ENCODE measurements at places on chromosomes 16 and 17.

- DNase-seq, result no peak
These were observed 129.2 kb upstream of the TOM1L1 start for GRCh38 chr17:54771409-54771915.

DNA sequence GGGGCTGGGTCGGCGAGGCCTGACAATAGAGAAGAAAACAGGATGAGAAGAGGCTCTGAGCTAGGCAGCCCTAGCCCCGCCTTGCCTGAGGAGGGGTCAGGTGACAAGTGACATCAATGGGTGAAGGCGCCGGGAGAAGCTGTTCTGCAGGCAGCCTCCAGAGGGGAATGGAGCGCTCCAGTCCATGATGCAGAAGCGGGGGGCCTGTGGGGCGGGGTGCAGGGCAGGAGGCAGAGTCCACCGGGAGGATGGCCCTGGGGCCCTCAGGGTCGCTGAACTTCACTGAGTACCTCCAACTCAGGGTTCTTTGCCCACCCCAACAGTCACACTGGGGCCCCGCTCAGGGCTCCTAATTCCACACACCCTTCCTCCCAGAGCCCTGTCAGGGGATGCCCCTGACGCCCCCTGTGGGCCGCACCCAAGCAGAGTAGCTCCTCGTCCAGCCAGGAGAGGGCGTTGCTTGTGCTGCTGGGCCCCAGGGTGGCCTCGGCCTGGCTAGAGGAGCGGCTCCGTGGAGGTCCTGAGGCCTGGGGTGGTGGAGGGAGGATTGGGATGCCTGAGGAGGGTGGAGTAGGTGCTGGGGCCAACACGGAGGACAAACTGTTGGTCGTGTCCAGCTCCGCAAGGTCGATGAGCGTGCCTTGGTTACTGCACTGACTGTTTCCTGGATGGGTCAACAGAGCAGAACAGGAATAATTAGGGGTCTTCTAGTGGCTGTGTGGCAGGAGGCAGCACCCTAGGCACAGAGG, 20.8 kb downstream of the GGA3 start:
- DNase-seq, result no peak

- no peak for DNase-seq
These were observed 21.9 kb upstream of the BCAR1 start for GRCh38 chr16:75273054-75273925.

DNA sequence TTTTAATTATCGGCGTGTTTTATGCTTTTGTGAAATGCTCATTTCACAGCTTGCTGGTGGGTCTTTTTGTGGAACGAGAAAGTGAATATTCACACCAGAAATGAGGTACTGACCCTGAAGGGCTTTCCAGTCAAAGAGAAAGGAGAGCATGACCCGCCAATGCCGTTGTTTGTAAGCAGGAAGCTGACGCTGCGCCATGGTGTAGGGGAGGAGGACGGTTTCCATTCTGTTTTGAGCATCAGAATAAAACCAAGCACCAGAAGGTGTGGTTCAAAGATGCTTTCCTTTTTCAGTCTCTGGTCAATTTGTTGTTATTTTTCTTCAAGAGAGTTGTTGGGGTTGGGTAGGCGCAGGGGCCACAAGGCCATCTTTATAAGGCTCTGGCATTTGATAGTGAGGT, 669.3 kb downstream of the WWOX start:
- peak; percentile 25 for DNase-seq

DNA sequence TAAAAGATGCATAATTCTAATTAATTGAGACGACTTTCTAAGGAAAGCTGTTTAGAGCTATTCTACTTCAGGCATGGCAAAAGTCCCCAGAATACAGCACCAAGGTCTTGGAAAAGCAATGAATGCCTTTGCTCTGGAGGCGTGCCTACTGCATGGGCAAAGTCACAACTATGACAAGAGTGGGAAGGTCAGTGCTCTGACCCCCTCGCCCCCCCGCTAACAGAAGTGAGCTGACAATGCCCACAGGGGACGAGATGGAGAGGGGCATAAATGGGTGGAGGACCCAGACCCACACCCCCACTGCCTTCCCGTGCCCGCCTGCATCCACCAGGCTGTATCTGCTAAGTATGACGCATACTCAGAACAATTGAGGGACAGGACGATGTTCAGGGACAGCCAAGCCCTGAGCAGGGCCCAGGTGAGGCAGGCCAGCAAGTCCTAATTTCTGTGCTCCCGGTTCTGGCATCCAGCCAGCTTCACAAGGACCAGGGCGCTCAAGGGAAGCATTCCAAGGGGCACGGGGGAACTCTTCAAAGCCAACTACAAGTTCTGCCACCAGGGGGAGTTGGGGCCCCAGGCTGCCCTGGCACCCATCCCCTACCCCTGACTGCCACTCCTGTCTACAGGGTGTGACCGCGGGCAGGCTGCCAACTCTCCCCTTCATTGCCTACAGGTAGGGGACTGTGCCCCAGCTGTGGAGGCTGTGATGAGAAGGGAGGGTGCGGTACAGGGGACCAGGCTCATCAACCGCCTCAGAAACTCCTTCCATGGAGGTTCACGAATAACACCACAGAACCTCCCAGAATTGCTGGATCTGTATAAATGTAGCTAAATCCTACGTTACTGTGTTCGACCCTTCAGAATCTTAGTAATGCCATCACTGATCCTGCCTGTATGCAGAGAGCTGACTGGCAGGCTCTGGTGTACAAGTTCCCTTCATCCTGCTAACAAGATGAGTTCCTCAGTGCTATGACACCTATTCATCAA, 20.8 kb downstream of the NPRL3 start:
- DNase-seq, result peak; percentile 35

DNA sequence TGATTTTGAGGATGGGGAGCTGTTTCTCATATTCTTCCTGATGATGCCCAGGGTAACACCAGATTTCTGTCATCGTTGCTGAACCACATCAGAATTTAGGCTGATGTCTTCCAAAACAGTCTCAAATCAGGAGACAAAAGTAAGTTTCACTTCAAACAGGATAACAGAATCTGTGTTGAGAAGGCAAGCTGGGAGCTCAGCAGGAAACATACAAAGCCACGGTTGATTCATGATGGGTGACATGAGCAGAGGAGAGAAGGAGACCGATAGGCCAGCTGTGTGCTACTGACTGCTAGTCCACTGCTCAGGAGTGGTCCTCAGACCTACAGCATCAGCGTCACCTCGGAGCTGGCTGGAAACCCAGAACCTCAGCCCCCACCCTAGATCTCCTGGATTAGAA, 62.9 kb upstream of the RCVRN start:
- DNase-seq, result no peak

DNA sequence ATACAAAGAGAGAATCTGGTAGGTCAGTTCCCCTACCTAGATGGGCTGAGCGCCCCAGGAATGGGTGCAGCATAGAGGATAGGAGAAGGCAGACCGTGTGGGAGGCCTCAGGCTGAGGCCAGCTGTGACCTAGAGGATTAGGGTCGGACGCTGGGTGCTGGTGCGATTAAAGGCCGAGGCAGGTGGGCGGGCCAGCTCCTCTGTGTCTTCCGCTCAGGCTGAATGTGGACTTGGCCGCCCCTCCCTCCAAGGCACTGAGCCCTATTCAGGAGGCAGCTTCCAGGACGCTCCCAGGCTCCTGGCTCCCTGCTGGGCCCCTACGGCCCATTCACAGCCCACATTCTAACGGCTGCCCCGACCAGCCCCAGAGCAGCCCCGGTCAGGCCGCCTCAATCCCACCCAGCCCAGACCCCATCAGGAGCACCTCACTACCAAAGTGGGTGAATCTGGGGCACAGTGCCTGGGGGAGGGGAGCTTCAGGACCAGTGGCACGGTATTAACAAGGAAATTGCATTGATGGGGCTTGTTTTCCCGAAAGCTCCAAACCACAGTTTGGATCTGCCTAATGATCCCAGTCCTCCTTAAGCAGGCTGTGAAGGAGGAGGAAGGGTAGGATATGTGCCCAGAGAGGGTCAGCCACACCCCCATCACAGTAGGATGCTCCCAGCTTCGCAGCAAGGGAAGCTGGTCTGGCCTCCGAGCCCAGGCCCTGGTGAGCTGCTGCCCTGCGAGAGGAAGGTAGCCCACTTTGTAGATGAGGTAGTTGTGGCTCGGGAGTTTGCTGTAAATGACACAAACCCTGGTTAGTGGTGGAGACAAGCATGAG, 14.5 kb downstream of the RHBDL3 start:
- no peak for DNase-seq

DNA sequence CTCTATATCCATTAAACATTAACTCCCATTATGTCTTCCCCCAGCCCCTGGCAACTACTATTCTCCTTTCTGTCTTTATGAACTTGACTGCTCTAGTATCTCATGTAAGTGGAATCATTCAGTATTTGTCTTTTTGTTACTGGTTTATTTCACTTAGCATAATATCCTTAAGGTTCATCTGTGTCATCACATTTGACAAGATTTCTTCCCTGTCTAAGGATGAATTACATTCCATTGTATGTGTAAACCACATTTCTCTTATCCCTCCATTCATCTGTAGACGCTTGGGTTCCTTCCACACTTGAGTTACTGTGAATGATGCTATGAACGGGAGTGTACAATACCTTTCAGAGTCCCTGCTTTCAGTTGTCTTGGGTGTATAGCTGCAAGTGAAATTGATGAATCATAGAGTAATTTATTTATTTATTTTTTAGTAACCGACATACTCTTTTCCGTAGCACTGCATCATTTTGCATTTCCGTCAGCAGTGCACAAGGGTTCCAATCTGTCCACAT, 399.7 kb upstream of the RBFOX1 start:
- no peak for DNase-seq
